ENCODE measurements at places on chromosomes 16 and 17. TPM values are rescaled to one million over a fixed set of nuclear protein-coding genes. Genes with fewer than 3 reads are reported as not detected.

Gene GALR2
- not detected for total RNA-seq

Gene TBC1D28
- total RNA-seq, result not detected

Gene SPNS3
- 0.49 TPM for total RNA-seq

Gene CD300E
- not detected for total RNA-seq

Gene ABCA10
- total RNA-seq, result 10.1 TPM

Gene TNS4
- 1.8 TPM for total RNA-seq

Gene AOC2
- total RNA-seq, result 44.6 TPM

Gene CSH2
- not detected for total RNA-seq

Gene KRTAP1-5
- total RNA-seq, result not detected

Gene EFNB3
- total RNA-seq, result 10.0 TPM
